ENCODE measurements at places on chromosomes 16 and 17. TPM values are rescaled to one million over a fixed set of nuclear protein-coding genes. Genes with fewer than 3 reads are reported as not detected.

DNA sequence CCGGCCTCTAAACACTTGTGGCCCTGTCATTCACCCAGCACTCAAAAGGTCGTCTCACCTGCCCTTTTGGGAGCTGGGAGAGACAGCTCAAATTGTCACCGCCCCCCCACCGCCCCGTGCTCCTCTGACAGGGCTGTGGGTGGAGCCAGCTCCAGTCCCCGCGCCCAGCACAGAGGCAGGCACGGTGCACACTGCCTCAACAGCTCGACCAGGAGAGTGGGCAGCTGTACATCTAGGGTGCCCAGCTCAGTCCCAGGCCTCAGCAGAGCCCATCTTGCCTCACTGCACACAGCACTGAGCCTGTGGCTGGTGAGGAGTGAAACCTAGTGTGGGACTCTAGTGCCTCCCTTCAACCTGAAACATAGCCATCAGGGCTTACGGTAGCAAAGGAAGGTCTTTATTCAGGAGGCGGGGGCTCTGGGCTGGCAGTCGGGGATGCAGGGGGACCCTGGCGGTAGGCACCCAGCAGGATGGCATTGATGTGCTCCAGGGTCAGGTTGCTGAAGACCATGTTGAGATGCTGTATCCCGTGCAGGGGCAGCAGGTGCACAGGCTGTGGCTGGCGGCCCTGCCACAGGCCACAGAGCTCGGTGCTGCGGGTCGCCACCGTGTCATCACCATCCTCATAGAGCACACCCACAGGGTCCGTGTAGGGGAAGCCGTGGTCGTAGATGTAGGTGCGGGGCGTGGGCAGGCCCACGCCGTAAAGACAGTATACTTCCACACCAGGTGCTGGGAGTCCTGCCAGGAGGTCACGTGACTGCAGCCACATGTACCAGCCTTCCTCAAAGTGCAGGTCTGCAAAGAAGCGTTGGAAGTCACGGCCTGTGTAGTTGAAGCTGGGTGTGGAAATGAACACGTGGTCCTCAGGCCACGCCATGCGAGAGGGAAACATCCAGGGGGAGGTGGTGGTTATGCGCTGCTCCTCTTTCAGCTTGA is 3.1 kb upstream of the PSMB10 start:
- no peak for DNase-seq

GRCh38 chr17:16215002-16215272 is 397 bp downstream of the NCOR1 start:
- DNase-seq, result no peak

DNA sequence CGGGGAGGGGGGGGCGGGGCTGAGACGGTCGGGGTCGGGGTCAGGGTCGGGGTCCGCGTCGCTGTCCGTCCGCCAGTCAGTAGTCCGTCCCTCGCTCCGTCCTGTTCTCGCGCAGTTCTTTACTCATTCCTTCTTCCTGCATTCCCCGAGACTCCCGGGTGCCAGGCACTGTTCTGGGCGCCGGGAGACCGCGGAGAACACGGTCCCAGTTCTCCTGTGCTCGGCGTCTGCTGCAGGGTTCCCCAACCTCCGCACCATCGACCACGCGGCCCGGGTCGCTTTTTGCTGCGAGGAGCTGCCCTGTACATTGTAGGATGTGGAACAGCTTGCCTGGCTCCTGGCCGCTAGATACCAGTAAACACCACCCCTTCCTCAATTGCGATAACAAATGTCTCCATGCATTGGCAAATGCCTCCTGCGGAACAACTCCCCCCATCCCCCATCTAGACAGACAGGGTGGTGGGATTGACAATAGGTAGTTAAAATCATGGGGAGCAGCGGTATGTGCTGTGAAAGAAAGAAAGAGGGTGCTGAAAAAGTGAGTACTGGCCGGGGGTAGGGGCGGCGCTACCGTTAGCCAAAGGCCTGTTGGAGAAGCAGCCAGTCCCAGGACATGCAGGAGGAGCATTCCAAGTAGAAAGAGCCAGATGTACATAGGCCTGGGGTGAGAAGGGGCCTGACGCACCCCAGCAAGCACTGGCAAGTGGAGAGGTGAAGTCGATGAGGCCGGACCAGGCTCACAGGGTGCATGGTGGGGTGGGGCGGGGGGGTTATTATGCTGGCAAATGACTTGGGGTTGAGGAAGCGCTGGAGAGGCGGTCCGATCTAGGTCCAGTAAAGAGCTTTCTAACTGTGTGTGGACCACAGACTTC is 631 bp downstream of the TRAF7 start:
- DNase-seq, result no peak

DNA sequence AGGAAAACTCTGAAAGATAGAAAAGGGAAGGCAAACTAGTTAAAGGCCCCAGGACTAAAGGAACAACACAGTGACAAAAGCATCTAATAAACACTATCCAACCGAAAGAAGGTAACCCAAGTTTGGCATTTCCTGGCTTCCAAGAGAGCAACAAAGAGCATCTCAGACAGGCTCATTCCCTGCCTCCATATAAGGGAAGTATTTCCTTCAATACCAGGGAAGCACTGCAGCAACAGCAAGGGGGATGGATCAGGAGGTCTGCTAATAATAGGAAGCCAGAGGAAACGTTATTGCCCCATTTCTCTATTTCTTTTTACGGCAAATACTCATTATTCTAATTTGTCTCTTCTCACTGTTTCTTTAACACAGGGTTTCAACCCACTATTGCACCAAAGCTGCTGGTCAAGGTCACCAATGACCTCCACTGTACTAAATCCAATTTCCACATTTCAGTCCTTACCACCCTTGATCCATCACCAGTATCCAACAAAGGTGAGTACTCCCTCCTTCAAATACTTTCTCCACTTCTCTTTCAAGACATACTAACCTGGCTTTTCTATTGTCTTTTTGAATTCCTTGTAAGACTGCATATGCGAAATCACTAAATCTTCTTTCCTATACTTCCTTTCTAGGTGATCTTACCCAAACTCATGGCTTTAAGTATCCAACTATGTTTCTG is 86.1 kb downstream of the KANSL1 start:
- DNase-seq, result no peak

DNA sequence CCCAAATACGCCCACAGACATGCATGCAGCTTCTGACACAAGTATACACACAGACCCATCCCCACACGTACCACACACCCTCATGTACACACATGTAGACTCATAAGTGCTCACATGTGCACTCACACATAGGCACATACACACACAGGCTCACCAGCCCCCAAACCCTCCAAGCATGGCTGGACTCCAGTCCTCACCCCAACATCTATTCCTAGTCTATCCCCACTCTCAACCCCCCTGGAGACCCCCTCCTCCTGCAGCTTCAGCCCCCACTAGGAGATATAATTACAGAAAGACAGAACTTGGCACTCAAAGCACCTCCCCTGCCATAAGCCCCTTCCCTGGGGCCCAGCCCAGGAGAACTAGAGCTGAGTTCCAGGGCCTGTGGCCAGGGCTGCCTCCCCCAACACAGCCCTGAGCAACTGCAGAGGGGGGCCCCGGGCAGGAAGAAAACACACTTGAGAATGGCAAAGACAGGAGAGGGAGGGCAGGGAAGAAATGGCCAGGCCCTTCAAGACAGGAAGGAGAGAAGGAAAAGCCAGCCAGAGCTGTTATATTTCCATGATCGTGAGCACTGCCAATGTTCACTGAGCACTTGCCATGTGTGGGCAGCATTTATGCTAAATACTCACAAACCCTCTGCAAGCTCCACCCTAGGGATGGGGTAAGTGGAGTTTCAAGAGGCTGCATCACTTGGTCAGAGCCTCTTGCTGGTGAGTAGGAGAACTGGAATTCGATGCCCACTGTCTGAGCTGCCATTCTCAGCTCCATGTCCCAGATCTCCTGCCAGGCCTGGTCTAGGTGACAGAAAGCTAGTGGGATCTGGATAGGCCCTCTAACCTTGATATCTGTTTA is 224.5 kb downstream of the ZNF423 start:
- no peak for DNase-seq

- no peak for DNase-seq
These were observed 16.5 kb upstream of the SLC38A8 start for GRCh38 chr16:84059111-84059510.

GRCh38 chr17:34570506-34570905 is 8.9 kb upstream of the TMEM132E start:
- no peak for DNase-seq

DNA sequence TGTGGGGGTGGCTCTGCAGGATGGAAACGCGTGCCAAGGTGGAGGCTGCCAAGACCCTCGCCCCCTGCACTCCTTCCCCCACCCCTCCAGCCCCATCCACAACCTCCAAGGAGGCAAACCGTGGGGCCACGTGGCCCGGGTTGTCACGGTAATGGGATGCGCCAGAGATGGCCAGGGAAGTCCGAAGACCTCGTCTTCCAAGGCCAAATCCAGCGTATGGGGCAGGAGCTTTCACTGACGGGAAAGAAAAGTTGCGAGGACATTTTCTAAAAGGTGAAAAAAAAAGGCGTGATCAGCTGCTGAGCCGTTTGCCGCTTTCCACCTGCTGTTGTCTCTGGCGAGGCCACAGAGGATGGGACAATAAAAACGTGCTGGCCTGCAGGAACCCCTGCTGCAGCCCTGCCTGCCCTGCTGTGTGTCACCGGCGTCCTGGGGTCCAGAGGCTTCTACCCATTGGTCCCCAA is 28.3 kb upstream of the GSE1 start:
- DNase-seq, result no peak

DNA sequence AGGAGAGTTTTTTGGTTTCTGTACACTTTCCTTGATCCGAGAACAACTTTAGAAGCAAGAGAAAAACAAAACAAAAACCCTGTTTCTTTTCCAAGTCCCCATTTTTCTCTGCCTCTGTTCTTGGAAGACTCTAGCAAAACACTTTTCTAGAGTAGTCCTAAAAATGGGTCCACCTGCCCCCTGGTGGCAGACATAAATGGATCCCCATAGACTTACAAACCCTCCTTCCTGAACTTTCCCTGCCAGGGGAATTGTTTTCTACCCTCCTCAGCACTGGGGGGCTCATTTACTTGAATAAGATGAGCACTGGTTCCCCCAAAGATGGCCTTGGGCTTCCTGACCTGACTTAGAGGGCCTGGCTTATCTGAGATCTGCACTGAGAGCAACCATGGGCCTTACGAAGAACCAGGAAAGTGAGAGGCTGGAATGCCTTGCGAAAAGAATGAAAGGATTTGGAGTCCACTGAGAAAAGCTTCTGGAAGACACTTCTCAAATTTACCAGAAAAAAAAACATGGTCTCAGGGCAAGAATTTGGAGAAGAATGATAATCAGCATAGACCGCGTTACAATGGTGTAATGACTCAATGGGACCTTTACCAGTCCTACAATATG is 48.0 kb upstream of the CDYL2 start:
- no peak for DNase-seq

DNA sequence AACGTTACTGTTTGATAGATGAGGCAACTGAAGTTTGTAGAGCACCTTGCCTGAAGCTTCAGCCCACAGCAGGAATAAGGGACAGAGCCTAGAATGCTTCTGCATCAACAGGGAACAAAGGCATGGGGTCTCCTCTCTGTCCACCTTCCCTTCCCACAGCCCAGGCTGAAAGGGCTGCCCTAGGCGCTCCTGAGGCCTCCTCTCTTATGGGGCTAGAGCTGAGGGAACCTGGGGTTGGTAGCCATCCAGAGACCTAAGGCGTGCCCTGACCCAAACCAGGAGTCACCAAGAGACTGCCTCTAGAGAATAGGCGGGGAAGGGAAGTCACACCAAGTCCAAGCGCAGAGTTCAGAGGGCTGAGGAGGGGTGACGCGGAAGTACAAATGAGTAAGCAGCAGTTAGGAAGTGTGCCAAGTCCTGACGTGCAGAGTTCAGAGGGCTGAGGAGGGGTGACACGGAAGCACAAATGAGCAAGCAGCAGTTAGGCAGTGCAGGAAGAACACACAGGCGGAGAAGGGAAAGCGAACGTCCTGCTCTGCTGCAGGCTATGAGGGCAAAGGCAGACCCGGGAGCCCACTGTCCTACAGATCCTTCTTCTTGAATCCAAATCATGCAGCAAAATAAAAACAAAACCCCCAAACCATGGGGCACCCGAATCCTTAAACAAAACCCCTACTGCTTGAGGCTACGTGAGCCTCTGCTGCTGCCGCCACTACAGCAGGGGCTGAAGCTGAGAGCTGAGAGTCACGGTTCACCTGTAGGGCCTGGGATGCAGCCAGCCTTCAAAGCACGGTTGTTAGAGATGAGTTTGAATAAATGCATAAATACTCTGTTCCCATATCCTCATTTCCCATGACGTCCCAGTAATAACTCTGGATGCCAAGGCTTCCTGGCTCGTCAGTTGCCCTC is 2.7 kb upstream of the SPG7 start:
- peak; percentile 54 for DNase-seq

GRCh38 chr16:49562228-49562627 is 188.6 kb downstream of the C16orf78 start:
- DNase-seq, result no peak

- DNase-seq, result no peak
These were observed 207.6 kb downstream of the CEP112 start for GRCh38 chr17:65984299-65984698.

DNA sequence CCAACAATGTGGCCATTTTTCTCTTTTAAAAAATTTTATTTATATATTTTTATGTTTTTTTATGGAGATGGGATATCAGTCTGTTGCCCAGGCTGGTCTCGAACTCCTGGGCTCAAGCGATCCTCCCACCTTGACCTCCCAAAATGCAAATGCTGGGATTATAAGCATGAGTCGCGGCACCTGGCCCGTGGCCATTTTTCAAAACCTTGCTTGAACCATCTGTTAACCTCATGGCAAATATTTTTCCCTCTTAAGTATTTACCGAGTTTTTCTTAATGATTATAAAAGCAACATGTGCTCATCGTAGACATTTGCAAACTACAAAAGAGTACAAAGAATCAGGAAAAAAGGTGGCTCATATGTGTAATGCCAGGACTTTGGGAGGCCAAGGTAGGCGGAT is 127.6 kb downstream of the ABCC6 start:
- no peak for DNase-seq

DNA sequence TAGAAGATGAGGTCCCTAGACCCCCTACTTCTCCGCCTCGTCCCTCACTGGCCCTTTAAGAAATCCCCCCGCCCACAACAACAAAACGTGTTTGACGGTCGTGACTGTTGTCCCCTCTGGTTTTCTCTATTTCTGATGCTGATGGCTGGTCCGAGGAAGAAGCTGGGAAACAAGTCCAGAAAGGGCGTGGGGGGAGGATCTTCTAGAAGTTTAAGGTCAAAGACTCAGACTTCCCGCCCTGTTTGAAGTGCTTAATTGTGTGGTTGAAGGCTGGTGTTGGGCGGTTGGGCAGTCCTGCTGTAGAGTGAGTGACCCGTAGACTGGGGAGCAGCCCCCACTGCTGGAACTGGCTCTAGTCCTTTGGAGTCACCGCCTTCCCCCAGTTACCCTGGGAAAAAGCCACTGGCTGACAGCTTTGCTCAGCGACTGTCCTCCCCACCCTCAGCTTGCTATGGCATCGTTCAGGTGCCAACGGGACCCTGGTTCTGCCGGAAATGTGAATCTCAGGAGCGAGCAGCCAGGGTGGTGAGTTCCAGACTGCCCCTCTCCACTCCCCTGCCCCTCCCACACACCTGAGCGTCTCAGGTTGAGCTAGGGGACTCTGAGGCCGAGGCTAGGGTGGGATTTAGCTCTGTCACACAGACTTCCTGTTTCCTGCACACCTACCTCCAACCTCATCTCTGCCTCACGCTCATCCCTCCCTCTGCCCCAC is 1.6 kb downstream of the MLLT6 start:
- no peak for DNase-seq

KRTAP4-7 gene
- not detected for total RNA-seq

CES5A gene
- not detected for total RNA-seq

ATXN2L gene
- 335 TPM for total RNA-seq

STUB1 gene
- 75.4 TPM for total RNA-seq

ZNHIT3 gene
- total RNA-seq, result 35.5 TPM

KRTAP9-8 gene
- total RNA-seq, result not detected

ZNF423 gene
- not detected for total RNA-seq
